ENCODE measurements at places on chromosomes 4 and X. TPM values are rescaled to one million over a fixed set of nuclear protein-coding genes. Genes with fewer than 3 reads are reported as not detected.

DNA sequence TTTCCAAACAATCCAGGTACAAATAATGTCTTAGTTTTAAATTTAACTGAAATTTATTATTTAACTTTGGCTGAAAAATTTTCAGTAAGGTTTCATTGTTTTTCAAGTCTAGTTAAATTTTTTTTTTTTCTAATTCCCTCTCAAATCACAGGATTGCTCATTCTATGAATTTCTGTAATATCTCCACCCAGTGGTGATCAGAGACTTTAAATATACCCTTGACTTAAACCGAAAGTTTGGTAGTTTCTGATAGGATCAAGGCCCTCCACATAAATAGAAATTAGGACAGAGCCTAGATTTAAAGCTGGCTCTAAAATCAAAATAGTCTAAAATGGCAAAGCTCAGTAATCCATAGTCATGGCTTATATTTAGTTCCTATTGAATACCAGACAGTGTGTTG lies 175.4 kb downstream of the TBCK start:
- DNase-seq = no peak

DNA sequence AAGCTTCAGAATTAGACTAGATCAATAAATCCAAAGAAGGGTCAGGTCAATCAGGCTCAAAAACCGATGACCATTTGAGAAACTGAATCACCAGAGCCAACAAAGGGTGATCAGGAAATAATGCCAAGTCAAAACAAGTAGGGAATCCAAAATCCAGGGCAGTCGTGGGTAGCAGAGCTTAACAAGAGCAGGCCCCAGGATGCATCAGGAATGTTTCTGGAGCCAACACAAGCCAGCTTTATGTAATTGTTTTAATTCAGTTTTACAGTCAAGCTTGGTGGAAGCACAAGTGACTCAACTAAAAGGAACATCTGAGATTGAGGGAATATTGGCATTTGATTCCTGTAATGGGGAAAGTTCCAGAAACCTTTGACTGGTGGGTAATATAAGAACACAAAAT lies 237.9 kb upstream of the EDA2R start:
- no peak for DNase-seq

DNA sequence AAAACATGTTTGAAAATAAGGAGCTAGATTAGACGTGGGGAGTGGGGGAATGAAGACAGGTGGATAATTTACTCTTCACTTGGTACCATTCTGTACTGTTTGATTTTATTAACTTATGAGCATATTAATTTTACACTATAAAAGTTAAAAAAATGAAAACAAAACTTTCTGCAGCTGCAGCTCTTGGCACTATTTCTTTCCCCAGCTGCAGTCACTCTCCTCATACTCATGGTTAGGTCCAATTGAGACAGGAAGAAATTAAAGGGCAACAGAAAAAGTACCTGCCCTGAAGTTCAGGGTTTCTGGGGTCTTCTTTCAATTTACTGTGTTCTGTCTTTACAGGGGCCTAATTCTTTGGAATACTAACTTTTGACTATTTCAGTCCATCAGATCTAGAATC lies 15.4 kb downstream of the MAD2L1 start:
- no peak for DNase-seq

DNA sequence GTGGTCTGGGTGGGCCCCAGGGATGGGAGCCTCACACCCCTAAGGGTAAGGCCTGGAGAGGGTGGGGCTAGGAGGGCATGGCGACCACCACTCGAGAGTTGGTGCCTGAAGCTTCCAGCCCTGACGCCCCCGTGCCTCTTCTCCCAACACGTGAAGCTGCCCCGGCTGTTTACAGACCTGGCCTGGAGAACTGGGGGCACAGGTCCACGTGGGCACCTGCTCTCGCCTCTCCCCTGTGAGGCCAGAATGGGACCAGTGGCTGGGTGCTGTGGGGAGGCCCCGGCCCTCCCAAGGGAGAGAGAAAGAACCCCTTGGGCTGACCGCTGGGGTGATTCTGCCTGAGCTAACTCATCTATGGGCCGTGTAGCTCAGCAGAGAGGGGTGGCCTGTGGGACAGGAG lies 15.5 kb downstream of the NAT8L start:
- DNase-seq = no peak

- DNase-seq = no peak
These were observed 40.8 kb downstream of the XK start for GRCh38 chrX:37726346-37726745.

GRCh38 chr4:4862071-4862551 lies 2.6 kb downstream of the MSX1 start:
- DNase-seq = no peak

GRCh38 chr4:37549041-37549440 lies 137.1 kb downstream of the RELL1 start:
- DNase-seq = no peak

- DNase-seq = no peak
These were observed 27.5 kb upstream of the BBS12 start for GRCh38 chr4:122705009-122705408.

DNA sequence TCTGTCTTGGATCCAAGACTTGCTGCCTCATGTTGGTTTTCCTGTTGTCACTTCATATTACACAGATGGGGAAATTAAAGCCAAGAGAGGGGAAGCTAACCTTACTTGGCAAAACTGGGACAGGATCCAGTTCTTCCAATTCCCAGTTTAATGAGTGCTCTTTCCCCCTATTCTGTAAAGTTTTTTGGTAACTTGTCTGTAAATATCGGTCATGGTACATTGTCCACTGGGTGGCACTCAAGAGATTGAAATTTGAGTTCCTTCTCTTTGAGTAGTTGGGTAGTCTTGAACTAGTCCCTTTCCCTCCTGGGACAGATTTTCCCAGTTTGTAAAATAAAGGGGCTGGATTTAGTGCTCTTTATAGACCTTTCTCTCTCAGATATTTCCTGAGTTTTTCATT lies 12.4 kb upstream of the EOLA2 start:
- DNase-seq = no peak

GRCh38 chr4:123352240-123352945 lies 44.2 kb upstream of the SPRY1 start:
- no peak for DNase-seq

DNA sequence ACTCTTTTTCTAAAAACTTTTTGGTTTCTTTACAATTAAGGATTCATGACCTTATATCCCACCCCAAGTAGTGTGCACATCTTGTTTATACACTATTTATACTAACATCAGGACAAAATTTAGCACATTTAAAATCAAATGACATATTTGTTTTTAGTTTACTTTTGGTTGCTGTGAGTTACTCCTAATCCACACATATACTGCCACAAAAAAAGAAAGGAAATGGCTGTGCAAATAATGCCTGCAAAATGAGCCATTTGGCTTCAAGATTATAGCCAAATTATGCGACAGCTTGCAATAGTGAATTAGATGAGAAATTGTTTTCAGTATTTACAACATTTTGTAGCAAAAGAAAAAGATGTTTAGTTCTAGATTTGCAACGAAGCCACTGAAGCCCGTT lies 10.4 kb upstream of the ARHGEF38 start:
- no peak for DNase-seq

- no peak for DNase-seq
These were observed 244.5 kb downstream of the SCFD2 start for GRCh38 chr4:53121264-53121865.

- no peak for DNase-seq
These were observed 119.8 kb upstream of the TEX13D start for GRCh38 chrX:124212622-124213021.

- no peak for DNase-seq
These were observed 16.2 kb downstream of the DGKQ start for GRCh38 chr4:957231-957580.

- no peak for DNase-seq
These were observed 2.9 kb downstream of the TBL1X start for GRCh38 chrX:9467751-9468150.

- DNase-seq = no peak
These were observed 18.3 kb upstream of the STX18 start for GRCh38 chr4:4560136-4560535.

- no peak for DNase-seq
These were observed 1508.3 kb downstream of the RAPGEF2 start for GRCh38 chr4:160611181-160611580.

GRCh38 chr4:2186133-2186864 lies 55.6 kb downstream of the HAUS3 start:
- DNase-seq = no peak

GRCh38 chr4:122450847-122451246 lies 5.7 kb downstream of the IL2 start:
- DNase-seq = no peak

The LUZP4 gene
- not detected for total RNA-seq

The KIAA1210 gene
- total RNA-seq = not detected

The RHOH gene
- 9.7 TPM for total RNA-seq

The GAGE12H gene
- total RNA-seq = not detected

The EREG gene
- 7.6 TPM for total RNA-seq

The KLHL4 gene
- 2.1 TPM for total RNA-seq

The ANXA3 gene
- 95.7 TPM for total RNA-seq

The PPP4R3C gene
- not detected for total RNA-seq

The ARMCX5 gene
- total RNA-seq = 13.9 TPM

The LDOC1 gene
- 9.4 TPM for total RNA-seq

The ATP1B4 gene
- total RNA-seq = not detected

The VSIG4 gene
- 512 TPM for total RNA-seq

The IL13RA1 gene
- 77.4 TPM for total RNA-seq

The WDFY3 gene
- total RNA-seq = 119 TPM
